ENCODE measurements at places on chromosomes 3 and 15. TPM values are rescaled to one million over a fixed set of nuclear protein-coding genes. Genes with fewer than 3 reads are reported as not detected.

Gene KPNA1
- total RNA-seq = 44.5 TPM

Gene GOLGA8S
- total RNA-seq = under 0.01 TPM

Gene MKRN2OS
- not detected for total RNA-seq

Gene HTR3D
- not detected for total RNA-seq

Gene CCDC54
- total RNA-seq = not detected

Gene SNURF
- total RNA-seq = 15.3 TPM

Gene RPL35A
- 450 TPM for total RNA-seq

Gene NLGN1
- total RNA-seq = 7.7 TPM

Gene AADACL2
- total RNA-seq = not detected

Gene DAZL
- not detected for total RNA-seq

Gene TJP1
- 74.3 TPM for total RNA-seq

Gene KIF7
- total RNA-seq = 12.3 TPM

Gene C3orf49
- not detected for total RNA-seq

Gene NECTIN3
- 52.5 TPM for total RNA-seq

Gene RAB5A
- total RNA-seq = 69.1 TPM

Gene CPEB1
- 29.2 TPM for total RNA-seq

Gene GOLGA8O
- 1.1 TPM for total RNA-seq

Gene CLDN16
- total RNA-seq = under 0.01 TPM

Gene SUSD5
- total RNA-seq = 11.2 TPM

Gene ONECUT1
- not detected for total RNA-seq

Gene IMPG2
- total RNA-seq = 0.36 TPM

Gene CATSPER2
- 1.1 TPM for total RNA-seq

Gene CCDC13
- 0.72 TPM for total RNA-seq

Gene LDHAL6B
- total RNA-seq = not detected

Gene GRIP2
- total RNA-seq = 1.4 TPM

Gene ECE2
- total RNA-seq = not detected

Gene FGD5
- under 0.01 TPM for total RNA-seq

Gene ZNF774
- 1.8 TPM for total RNA-seq

Gene LNP1
- total RNA-seq = 2.9 TPM

Gene RAD51
- total RNA-seq = 1.8 TPM

Gene PCOLCE2
- total RNA-seq = 21.4 TPM

Gene MORC1
- not detected for total RNA-seq

Gene PEX11A
- total RNA-seq = 4.0 TPM

Gene CCR2
- total RNA-seq = not detected

Gene ACKR4
- not detected for total RNA-seq

Gene ARGFX
- not detected for total RNA-seq

Gene PEX5L
- 0.59 TPM for total RNA-seq

Gene CCR5
- total RNA-seq = not detected

Gene TGFBR2
- total RNA-seq = 162 TPM

Gene CPN2
- total RNA-seq = 0.29 TPM

Data from osteoblast (primary cell).